ENCODE measurements at places on chromosomes 5 and 9.

DNA sequence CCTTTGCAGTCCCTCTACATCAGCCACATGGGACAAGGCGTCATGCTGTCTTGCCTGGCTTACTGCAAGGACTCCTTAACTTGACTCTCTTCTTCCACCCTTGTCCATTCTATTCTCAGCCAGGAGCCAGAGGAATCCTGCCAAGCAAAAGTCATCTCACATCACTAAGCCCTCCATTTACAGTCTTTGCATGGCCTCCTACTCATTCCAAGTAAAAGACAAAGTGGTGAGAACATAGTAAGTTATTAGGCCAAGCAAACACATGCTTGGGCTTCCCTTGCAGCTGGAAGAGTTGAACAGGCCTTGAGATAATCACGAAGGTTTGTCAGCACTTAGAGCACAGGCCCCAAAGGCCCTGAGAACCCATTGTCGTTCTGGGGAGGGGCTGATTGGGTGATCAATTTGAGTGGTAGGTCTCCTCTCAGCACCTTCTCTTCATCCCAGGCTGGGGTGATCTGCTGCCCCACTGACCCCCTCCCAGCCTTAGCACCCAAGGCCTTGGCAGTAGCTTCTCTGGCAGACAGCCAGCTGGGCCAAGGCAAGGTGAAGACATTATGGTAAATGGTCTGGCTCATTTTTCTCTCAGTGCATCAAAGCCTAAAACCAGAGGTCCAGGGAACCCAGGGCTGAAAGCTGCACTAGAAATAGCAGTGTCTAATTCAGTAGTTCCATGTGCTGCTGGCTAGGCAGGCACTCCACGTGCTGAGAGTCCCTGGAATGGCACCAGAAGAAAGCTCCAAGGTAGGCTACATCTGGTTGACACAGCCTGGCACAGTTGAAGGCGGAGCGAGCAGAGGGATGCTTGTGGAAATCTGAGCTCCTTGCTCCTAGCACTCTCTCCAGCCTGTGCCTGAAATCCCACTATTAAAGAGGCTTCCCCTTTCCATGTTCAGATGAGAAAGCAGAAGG is 121.4 kb downstream of the ASTN2 start:
- no peak for DNase-seq

DNA sequence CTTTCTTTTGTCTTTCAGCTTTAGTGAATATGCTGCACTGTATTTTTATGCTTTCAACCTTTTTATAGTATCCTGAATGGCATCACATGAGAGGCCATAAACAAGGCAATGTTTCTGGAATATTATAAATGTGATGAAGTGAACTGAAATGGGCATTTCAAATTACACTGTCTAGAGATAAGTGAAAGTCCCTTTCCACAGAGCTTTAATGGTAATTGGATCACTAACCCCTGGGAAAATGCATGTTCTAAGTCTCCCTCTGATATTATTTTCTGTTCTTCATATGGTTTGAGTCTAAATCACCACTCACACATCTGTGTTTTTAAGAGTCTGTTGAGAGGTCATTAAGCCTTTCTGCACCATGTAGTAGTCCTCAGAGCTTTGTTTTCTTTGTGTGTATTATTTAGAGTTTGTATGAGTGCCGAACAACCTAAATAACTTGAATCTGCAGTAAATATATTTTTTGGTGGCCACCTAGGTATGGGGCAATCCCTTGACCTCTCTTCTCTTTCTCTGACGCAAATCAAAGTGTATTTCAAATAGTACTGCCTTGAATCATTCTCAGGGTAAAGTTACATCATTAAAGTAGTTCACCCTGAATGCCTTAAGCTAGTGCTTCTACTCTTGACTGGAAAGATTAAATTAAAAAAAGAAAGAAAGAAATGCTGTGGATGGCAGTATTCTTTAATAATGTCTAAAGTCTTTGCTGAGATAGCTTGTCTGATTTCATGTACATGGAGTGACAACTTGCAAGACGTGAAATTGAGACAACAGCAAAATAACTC is 1931.0 kb upstream of the CDH6 start:
- no peak for DNase-seq

DNA sequence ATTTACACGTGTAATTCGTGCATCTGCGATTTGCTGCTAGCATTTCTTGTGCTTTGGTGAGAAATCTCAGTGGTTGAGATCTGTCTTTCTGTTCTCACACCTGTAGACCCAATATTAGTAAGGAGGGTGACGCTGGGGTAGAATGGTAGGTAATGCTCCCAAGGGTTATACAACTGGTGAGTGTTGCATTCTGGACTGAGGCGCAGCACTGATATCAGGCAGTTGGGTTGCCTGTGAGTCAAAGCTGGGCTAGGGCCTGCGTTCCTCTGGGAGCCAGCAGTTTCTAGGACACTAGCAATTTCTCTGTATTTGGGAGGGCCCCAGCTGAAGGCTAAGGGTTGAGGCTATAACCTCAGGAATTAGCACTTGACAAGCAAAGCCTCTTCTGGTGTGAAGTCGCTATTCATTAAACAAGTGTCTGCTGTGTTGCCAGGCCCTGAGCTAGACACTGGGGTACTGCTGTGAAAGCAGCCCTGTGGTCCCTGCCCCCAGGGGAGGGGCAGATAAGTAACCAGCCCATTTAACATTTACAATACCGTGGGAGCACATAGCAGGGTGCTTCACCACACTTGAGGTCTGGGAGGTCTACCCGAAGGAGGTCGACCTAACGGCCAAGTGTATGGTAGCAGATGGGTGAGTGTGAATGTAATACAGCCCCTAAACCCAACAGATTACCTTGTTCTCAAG is 28.7 kb downstream of the LARP1 start:
- DNase-seq = no peak

- DNase-seq = no peak
These were observed 122.4 kb upstream of the MVB12B start for GRCh38 chr9:126204197-126204596.

GRCh38 chr5:12772276-12772675 is 868.0 kb upstream of the CTNND2 start:
- no peak for DNase-seq

DNA sequence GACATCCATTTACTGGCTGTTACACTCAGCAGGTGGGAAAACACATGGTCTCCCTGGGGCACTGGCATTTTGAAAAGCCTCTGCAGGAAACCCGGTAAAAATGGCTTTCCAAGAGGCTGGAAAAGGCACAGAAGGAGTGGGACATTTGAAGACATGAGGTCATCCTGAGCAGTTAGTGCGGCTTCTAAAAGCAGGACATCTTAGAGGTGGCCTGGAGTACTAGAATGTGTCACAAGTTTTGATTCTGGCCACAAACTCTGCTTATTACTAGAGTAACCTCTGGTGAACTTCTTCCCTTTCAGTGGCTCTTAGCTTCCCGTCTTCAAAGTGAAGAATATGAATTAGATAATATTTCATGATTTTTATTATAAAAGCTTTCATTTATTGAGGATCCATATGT is 423.0 kb upstream of the BRINP1 start:
- DNase-seq = no peak

GRCh38 chr5:157761690-157762621 is 18.4 kb downstream of the LSM11 start:
- no peak for DNase-seq

- no peak for DNase-seq
These were observed 124.6 kb downstream of the CAMK4 start for GRCh38 chr5:111348661-111349329.

DNA sequence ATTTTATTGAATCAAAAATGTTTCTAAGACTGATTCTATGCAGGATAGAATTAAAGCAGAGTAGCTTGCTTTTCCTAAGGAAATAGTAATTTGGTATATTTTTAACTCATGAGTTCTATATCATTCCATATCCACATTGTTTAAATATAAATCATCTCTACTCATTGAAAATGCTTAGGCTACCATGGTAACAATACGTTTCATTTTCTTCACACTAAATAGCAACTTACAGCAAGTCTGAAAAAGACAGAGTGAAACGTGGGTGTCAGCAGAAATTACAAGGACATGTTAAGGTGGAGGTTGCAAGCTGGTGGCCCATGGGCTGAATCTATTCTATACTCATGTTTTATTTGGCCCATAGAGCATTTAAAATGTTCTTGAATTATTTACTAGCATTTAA is 487.9 kb downstream of the ARHGEF28 start:
- no peak for DNase-seq

GRCh38 chr9:36450110-36450732 is 50.2 kb upstream of the RNF38 start:
- DNase-seq = peak; percentile 21

DNA sequence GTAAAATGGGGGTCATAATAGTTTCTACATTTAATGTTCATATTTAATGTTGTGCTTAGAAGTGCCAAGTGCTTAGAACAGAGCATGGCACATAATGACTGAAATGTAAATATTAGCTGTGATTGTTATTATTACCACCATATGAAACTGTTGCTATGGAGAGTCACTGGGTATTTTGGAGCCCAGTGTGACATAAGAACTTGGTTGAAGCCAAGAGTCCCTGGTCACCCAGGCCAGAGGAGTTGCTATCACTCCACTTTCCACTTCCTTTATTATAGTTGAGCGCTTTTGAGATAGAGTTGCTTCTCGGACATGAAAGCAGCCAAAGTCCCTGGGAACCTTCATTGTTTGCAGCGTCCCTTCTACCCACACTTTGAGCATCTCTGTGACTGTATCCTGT is 77.1 kb downstream of the MAP1B start:
- no peak for DNase-seq

- DNase-seq = no peak
These were observed 43.6 kb upstream of the TRAF1 start for GRCh38 chr9:120970244-120970643.

- peak; percentile 77 for DNase-seq
These were observed 6.9 kb upstream of the NDUFB6 start for GRCh38 chr9:32579706-32580331.

GRCh38 chr5:172593721-172594235 is 47.3 kb upstream of the NEURL1B start:
- DNase-seq = no peak

DNA sequence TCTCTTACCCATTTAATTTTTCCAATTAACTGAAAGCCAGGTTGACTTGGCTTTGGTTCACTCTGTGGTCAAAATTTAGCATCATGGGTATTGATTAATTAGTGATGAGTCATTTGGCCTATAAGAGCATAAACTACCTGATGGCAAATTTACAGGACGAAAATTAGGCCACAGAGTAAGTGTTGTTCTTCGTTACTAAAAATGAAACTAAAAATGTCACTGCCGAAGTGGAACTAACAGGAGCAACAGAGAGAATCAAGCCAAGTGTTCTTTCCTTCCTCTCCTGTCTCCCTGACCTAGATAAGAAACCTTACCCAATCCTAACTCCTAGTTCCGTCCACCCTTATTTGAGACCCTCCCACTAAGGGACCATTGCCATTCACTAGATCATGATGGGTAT is 176.9 kb downstream of the RAB3C start:
- DNase-seq = no peak

- no peak for DNase-seq
These were observed 130.1 kb upstream of the FST start for GRCh38 chr5:53350368-53350767.

DNA sequence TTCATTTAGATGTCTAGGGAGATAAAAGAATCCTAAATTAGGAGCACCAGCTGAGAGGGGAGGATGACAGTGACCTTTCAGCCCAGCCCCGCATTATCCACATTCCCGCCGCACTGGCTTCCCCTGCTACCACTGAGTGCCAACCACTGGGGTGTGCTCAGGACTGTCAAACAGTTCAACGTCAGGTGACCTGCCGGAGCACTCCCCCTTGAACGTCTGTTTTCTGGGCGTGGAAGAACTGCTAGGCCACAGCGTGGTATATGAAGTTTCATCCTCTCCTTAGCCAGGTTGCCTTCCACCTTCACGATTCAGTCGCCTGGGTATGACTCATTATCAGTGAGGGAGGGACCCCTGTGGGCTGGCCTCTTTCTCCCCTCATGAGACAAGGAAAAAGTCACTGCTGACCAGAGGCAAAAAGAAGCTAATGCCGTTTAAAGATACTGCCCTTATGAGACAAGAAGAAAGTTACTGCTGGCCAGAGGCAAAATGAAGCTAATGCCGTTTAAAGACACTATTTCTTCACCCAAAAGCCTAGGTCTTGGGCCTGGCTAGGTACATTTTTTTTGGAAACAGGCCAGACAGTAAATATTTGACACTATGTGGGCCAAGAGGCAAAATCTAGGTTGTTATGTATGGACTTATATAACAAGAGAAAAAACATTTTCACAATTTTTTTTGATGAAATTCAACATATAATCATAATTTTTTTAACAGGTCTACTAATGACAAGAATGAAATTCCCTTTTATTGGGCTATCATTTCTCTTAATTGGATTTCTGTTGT is 4.6 kb downstream of the NMRK1 start:
- no peak for DNase-seq

- no peak for DNase-seq
These were observed 29.5 kb downstream of the NPR3 start for GRCh38 chr5:32740651-32741050.

GRCh38 chr5:124704594-124705284 is 41.7 kb downstream of the ZNF608 start:
- no peak for DNase-seq

All from posterior cingulate gyrus (tissue), 11 donors.